Lower leg skin (tissue), 4 donors: ENCODE measurements at places on chromosomes 16 and 17. TPM values are rescaled to one million over a fixed set of nuclear protein-coding genes. Genes with fewer than 3 reads are reported as not detected.

Gene CSH2
- not detected for total RNA-seq

Gene CMTM2
- total RNA-seq, result not detected

Gene CCL7
- not detected for total RNA-seq

Gene PIEZO1
- 200 TPM for total RNA-seq

Gene KRT33A
- not detected for total RNA-seq

Gene HBA1
- 45.6 TPM for total RNA-seq

Gene METTL9
- total RNA-seq, result 128 TPM
